ENCODE measurements at places on chromosomes 6 and 20.

GRCh38 chr6:13872681-13873080 lies 52.1 kb upstream of the RNF182 start:
- no peak for DNase-seq

DNA sequence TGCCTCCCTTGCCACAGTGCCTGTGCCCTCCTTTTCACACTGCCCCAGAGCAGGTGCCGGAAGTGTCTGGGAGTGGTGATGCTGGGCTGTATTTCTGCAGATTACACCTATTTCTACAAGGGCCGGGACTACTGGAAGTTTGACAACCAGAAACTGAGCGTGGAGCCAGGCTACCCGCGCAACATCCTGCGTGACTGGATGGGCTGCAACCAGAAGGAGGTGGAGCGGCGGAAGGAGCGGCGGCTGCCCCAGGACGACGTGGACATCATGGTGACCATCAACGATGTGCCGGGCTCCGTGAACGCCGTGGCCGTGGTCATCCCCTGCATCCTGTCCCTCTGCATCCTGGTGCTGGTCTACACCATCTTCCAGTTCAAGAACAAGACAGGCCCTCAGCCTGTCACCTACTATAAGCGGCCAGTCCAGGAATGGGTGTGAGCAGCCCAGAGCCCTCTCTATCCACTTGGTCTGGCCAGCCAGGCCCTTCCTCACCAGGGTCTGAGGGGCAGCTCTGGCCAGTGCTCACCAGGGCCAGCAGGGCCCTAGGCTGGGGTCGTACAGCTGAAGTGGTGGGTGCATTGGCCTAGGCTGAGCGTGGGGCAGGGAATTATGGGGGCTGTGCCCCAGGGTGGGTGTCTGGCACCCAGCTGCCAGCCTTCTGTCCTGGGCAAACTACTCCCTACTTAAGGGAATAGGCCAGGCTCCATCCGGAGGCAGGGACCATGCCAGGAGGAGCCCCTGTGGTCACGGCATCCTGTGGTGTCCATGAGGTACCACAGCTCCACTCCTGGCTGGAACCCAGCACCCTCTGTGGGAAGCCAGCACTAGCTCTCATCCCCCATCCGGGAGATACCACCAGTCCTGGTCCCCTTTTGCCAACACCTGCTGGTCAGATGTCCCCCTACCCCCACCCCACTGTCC lies 3.5 kb downstream of the MMP24OS start:
- no peak for DNase-seq

DNA sequence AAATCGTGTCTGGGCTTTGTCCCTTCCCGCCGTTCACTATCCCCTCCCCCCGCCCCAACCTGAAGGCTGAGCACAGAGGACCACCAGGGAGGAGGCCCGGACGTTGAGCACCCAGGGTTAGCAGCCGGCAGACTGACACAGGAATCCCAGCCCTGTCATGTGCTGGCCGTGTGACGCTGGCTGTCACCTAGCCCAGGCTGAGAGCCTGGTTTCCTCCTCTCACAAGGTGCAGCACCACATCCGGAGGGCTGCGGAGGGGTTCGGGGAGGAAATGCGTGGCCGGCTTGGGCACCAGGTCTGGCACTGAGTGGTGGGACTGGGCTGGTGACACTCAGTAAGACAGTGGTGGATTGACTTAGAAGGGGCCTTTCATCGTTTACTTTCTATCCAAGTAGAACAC lies 4.6 kb upstream of the LSM14B start:
- no peak for DNase-seq

DNA sequence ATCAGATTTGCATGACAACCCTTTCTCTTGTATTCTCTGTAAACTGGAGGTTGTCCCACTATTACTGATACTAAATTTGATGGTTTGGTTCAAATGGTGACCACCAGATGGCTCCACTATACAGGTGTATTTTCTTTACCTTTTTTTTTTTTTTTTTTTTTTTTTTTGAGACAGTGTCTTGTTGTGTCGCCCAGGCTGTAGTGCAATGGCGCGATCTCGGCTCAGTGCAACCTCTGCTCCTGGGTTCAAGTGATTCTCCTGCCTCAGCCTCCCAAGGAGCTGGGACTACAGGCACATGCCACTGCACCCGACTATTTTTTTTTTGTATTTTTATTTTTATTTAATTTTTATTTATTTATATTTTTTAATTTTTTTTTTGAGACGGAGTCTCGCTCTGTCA lies 6.6 kb upstream of the WTAP start:
- no peak for DNase-seq

DNA sequence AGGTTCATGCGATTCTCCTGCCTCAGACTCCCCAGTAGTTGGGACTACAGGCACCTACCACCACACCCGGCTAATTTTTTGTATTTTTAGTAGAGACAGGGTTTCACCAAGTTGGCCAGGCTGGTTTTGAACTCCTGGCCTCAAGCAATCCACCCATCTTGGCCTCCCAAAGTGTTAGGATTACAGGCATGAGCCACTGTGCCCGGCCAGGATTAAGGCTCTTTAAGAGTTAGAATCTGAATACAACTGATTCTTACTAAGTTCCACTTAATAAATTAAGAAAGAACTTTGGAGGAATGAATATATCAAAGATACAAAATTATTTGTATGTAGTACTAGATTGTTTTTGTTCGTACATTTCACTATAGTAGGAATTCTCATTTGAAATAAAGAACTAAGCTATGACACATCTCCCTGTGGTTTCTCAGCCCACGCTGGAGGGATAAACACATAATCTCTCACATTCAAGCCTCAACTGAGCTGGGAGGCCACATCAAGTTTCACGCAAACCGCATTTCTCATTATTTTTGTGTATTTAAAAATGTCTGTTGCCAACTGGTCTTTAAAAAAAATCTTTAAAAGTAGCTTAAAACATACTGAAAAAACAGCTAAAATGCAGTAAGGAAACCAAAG lies 34.2 kb downstream of the DTNBP1 start:
- DNase-seq = no peak

DNA sequence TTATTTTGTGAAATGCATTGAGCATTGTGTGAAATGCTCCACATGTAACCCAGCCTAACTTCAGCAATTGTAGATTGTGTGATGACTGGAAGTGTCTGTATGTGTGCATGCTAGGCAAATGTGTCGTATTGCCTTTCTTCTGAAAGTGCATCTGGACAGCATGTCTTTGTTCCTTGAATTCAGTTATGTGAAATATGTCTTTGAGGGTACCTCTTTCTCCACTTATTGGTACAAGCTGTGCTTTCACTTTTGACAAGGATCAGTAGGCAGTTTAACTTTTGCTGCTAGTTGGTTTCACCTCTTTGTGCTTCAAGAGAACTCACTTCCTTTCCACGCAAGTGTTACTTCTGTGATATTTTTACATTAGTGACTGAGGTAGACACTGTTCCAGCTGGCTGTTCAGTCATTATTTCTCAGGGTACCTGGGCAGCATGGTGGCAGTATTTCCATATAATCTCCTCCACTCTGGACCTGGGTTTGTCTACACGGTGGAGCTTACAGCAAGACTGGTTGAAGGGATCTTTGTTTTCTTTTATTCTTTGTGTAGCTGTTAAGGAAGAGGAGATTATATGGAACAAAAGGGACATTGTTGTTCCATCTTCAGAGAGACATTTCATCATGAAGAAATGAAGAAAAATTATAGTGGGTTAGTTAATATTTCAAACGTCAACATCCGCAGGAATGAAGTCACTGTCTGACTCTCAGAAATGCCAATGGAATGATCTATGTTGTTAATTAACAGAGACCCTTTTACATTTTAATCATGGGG lies 175.4 kb downstream of the UTRN start:
- DNase-seq = no peak

DNA sequence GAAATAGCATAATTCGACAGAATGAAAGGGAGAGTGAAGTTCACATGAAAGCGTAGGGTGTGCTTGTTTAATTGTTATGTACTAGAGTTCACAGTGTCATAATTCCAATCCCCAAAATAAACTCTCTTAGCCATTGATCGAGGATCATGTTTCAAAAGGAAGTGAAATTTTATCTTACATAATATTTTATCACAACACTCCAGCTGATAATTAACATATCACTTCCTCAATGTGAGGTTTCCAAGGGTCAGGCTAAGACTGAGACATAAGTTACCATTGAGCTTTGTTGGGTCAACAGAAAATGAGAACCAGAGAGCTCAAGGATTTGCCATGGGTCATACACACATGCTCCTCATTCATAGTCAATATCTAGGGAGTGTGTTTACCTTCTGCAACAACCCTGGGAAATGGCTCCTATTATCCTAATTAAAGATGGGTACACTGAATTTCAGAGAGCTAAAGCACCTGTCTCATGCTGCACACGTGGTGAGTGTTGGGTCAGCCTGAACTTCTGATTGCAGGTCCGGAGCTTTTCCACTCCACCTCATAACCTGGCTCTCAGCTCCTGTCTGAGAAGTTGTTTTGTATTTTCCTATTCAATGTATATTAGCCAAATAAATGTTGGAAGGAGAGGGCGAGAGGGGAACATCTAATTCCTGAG lies 3.0 kb downstream of the GSTA2 start:
- no peak for DNase-seq

DNA sequence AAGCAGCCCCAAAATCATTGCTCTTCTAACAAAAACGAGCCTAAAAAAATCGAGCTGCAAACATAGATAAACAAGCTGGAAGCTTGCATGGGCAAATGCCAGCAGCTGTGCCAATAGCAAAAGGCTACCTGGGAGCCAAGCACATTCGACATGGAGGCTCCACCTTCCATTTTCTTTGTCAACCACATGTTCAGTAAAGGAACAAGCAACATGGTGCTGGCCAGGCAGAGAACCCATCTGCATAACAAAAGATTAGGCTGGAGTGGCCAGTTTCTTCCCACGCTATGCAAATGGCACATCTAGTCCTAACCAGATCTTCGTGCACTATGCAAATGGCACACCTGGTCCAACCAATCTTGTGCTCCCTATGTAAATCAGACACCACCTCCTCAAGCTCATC lies 110.5 kb downstream of the KIF16B start:
- no peak for DNase-seq

DNA sequence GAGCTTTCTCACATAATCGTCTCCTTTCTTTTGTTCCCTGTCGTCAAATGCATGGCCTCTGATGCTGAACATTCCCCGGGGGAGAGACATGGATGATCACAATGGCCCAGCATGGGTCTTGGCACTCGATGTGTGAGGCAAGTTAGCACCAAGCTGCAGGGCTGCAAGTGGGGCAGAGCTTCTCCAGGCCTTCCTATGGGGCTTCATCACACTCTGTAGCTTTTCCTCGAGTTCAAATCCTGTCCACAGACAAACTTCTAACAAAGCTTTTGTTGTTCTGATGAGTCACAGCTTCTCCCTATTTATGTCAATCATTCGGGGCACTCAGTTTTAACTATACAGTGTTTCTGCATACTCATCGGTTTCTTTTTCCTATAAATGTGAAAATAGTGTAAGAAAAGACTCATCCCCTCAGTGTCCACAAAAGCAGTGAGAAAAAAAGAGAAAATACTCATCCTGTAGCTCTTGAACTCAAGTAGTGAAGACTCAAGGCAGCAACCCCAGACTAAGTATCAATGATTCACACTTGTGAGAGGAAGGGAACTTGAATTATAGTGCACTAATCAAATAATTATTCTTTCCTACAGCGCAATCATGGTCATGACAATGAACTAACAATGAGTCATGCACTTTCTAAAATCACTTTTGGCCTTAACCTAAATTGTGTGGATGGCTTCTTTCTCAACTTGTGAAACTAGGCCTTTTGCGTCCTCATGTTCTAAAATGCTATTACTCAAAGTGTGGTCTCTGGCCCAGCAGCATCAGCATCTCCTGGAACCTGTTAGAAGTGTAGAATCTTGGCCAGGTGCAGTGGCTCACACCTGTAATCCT lies 68.4 kb upstream of the NOX3 start:
- DNase-seq = no peak

All from esophagus squamous epithelium (tissue), 5 donors.